ENCODE measurements at places on chromosomes 1 and 21. TPM values are rescaled to one million over a fixed set of nuclear protein-coding genes. Genes with fewer than 3 reads are reported as not detected.

The ZNF670 gene
- polyA plus RNA-seq, result 1.8 TPM

The PRAMEF7 gene
- not detected for polyA plus RNA-seq

The DNAI4 gene
- 0.63 TPM for polyA plus RNA-seq

The CLDN8 gene
- polyA plus RNA-seq, result not detected

The COL16A1 gene
- 65.2 TPM for polyA plus RNA-seq

The NHLH1 gene
- polyA plus RNA-seq, result 0.26 TPM

The NUP210L gene
- polyA plus RNA-seq, result not detected

The TRIM17 gene
- polyA plus RNA-seq, result 0.39 TPM

The OLFM3 gene
- polyA plus RNA-seq, result not detected

The PLA2G2E gene
- polyA plus RNA-seq, result not detected

The FBLIM1 gene
- 140 TPM for polyA plus RNA-seq
